ENCODE measurements at places on chromosomes 11 and 22. TPM values are rescaled to one million over a fixed set of nuclear protein-coding genes. Genes with fewer than 3 reads are reported as not detected.

DNA sequence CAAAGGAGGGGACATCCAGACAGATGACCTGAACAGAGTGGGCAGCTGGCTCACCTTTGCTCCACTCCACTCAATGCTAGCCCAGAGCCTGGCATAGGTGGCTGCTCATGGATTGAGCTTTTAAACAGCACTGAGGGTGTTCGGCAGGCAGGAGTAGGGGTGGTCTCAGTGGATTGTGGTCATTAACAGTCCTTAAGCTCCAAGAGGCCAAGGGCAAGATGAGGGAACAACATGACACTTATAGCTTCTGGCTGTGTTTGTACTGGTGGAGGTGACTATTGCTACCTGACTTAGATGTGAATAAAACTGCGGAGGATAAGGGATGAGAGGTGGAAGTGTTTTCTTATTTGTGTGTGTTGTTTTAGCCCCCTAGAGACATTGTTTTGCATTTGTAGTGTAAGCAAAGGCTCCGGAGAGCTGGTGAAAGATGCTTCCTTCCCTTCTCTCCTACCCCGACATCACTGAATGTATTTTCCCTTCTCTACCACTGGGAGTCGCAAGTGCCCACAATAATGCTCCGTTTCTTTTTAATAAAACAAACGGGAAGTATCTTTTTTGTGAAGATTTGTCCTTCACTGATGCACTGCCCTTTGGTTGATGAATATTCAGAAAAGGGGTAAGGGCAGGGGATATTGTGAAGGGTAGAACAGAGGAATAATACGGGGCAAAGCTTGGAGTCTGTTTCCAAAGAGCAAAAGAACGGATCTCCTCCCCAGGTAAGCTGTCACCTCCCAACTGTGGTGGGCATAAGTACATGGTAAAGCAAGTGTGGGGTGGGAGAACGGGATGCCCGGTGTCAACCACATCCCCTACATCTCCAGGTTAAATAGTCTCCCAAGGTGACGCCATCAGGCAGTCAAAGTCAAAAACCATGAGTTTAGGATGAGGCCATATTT lies 27.5 kb upstream of the MTNR1B start:
- DNase-seq = no peak
- H3K27ac ChIP-seq = no peak overlapping the region
- H3K4me1 ChIP-seq = no peaks in the 10 kb centered on the region

GGTLC3 gene
- polyA plus RNA-seq = not detected

GRCh38 chr11:36672815-36673450 lies 74.9 kb upstream of the RAG2 start:
- DNase-seq = no peak
- no peak overlapping the region for H3K27ac ChIP-seq
- H3K27me3 ChIP-seq = no peaks in the 10 kb centered on the region
- H3K36me3 ChIP-seq = no peaks in the 10 kb centered on the region
- no peaks in the 10 kb centered on the region for H3K4me1 ChIP-seq
- H3K4me3 ChIP-seq = no peak overlapping the region

BIK gene
- 7.2 TPM for polyA plus RNA-seq

OR52N4 gene
- 0.71 TPM for polyA plus RNA-seq

DNA sequence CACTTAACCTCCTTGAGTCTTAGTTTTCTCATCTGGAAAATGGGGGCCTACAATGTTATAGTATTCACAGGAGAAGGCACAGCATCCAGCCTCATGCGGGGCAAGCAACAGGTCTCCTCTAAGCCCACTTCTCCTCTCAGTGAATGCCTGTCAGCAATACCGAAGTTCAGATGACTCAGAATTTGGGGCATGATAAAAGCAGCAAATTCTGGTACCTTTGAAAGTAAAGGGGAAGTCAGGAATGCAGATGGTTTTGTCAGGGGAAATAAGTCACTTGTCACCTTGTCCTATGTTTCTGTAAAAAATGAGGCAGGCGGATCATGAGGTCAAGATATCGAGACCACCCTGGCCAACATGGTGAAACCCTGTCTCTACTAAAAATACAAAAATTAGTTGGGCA lies 350.2 kb downstream of the LARGE1 start:
- DNase-seq = no peak
- no peak overlapping the region for H3K27ac ChIP-seq
- H3K36me3 ChIP-seq = no peaks in the 10 kb centered on the region
- H3K27me3 ChIP-seq = no peaks in the 10 kb centered on the region

GRCh38 chr22:50190941-50191741 lies 5.4 kb downstream of the TRABD start:
- H3K27ac ChIP-seq = peak overlapping the region; percentile 93
- H3K4me1 ChIP-seq = peaks cover 62% of the 10 kb centered on the region

Measured in CD8-positive, alpha-beta memory T cell (primary cell).